Cortex of kidney (tissue), 1 donor: ENCODE measurements at places on chromosomes 6 and 20.

GRCh38 chr20:31698803-31699718, 23.6 kb downstream of the BCL2L1 start:
- DNase-seq = no peak

DNA sequence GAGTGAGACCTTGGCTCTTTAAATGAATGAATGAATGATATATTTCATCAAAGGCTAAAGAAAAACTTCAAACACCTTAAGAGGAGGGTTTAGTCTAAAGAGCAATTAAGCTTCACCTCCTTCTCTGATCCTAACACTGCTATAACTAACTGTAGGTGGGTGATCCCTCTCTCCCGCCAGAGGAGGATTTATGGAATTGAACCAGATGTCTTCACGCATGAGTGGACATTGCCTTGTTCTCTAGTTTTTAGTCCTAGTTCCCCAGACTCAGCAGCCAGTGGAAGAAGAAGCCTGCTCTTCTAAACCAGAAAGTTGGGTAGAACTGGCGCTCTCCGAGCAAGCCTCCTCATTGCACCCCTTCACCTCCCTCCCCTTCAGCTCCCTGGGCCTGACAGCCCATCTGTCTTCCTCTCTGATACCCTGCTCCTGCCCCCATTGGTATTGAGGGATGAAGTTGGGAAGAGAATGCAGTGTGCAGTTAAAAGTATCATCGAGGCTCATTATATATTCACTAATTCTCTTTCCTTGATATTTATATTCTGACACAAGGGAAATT, 142.7 kb downstream of the ARID1B start:
- DNase-seq = no peak

DNA sequence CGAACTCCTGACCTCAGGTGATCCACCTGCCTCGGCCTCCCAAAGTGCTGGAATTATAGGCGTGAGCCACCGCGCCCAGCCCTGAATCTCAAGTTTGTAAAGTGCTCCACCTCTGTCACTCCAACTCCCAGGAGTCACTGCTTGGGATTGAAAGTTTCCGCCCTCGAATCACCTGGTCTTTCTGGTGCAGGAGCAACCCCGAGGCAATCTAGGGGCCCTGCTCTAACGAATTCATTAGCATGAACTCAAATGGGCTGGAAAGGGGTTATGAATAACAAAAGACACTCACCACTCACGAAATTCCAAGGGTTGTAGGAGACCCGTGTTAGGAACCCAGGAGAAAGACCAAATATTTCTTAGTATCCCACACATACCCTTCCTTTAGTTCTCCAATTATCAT, 26.1 kb downstream of the RBCK1 start:
- no peak for DNase-seq

DNA sequence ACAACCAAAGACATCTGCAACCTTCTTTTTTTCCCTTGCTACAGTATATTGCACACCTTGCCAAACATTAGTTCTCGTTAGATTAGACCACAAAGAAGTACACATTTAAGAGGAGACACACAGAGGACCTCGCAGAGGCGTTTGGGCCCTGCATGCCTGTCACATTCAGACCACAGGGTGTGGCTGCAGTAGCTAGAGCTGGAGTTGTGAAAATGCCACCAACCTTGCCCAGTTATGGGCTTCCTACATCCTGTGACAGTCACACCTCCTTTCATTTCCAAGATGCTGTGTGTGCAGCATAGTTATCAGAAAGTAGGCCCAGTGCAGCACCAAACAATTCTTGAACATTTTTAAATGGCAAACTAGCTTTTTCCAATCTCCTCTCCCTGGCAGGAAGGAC, 2.4 kb downstream of the SYNE1 start:
- no peak for DNase-seq
